ENCODE measurements at places on chromosomes 6 and 20.

- peak; percentile 7 for DNase-seq
Measured at GRCh38 chr6:133184798-133185372, 56.3 kb upstream of the EYA4 start.

GRCh38 chr6:53309059-53309900 is 39.5 kb downstream of the ELOVL5 start:
- DNase-seq = peak; percentile 96

DNA sequence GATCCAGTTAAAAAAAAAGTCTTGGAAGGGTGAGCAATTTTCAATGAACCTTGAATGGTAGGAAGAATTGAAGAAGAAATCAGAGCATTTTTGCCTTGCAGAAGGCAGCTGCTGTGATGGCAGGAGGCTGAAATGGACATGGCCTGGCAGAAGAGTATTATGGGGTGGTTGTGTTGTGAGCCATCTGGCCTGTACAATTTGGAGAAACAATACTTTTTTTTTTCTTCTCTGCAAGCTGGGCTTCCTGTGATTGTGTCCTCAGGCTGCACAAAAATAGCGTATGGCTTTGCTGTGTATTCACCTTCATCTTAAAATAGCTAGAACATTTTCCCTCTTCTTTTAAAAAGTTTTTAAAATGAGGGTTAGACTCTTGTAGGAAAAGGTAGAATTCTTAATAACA is 21.4 kb downstream of the SYCP2L start:
- DNase-seq = no peak

DNA sequence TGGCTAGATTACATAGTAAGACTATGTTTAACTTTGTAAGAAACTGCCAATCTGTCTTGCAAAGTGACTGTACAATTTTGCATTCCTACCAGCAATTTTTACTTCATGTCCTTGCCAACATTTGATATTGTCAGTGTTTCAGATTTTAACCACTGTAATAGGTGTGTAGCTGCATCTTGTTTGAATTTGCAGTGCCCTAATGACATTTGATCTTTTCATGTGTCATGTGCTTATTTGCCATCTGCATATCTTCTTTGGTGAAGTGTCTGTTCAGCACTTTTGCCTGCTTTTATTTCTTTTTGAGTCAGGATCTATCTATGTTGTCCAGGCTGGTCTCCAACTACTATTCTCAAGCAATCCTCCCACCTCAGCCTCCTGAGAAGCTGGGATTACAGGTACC is 2.4 kb upstream of the PRPH2 start:
- no peak for DNase-seq

DNA sequence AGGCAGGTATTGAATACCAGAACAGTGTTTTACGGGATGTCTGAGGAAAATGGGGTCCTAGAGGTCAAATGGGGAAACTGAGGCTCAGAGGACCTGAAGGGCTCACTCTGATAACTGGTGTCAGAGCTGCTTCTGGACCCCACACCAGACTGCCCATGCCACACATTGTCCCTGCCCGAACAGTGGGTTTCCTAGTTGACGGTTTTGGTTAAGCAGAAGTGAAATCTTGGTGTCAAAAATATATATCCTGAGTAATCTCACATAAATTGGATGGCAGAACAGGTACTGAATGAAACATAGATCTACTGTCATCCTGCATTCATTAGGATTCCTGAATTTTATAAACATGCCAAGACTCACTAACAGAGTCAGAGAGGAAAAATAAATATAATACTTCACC is 16.3 kb downstream of the NOX3 start:
- no peak for DNase-seq

GRCh38 chr6:161200610-161201370 is 73.1 kb downstream of the AGPAT4 start:
- DNase-seq = peak; percentile 25

- no peak for DNase-seq
Measured at GRCh38 chr6:157240059-157240959, 83.0 kb downstream of the TMEM242 start.

GRCh38 chr6:122657601-122658000 is 47.4 kb downstream of the PKIB start:
- no peak for DNase-seq

DNA sequence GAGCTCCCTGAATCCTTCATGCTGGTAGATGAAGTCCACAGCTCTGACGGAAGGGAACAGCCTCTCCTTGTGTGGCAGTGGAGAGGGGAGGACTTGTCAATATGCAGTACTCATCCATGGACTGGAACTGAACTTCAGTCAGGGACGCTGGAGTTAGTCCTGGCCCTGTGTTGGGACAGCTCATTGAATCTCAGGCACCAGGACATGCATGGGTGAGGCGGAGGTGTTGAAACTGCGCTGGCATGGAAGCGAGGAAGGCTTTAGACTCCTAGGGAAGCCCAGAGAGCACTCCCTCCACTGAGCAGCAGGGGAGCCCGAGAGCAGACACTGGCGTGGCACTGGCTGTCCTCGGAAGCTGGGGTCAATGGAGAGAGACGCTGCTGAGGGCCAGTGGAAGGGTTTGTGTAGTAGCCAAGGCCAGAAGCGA is 161.3 kb upstream of the GGTLC1 start:
- peak; percentile 4 for DNase-seq

- no peak for DNase-seq
Measured at GRCh38 chr6:101845621-101846020, 452.1 kb downstream of the GRIK2 start.

DNA sequence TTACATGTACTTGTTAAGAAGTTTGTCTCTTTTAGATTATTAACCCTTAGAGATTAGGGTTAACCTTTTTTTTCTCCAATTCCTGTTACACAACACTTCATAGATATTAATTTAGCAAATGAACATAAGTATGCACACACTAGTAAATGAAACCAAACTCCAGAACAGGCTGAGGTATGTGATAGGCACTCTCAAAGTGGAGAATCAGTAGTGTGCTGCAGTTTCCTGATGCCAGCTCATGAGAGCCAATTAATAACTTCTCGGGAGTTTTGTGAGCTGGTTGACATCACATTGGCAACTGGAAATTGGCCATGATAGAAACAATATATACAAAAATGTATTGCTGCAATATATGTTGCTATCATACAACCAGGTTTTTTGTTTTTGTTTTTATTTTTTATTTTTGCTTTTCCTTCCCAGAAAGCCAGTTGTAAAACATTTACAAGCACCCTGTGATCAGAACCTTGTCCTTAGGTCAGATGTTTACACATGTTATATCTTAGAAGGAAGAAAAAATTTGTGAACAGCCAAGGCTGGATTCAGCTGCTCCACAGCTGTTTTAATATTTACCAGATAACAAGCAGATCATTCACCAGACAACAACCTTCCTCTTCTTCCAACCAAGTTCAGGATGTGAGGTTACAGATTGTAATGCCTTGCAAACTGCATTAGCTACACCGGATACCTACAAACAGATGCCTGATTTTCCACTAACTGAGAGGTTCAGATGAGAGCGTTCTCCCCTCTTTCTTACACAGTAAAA is 42.4 kb upstream of the ECHDC1 start:
- no peak for DNase-seq

DNA sequence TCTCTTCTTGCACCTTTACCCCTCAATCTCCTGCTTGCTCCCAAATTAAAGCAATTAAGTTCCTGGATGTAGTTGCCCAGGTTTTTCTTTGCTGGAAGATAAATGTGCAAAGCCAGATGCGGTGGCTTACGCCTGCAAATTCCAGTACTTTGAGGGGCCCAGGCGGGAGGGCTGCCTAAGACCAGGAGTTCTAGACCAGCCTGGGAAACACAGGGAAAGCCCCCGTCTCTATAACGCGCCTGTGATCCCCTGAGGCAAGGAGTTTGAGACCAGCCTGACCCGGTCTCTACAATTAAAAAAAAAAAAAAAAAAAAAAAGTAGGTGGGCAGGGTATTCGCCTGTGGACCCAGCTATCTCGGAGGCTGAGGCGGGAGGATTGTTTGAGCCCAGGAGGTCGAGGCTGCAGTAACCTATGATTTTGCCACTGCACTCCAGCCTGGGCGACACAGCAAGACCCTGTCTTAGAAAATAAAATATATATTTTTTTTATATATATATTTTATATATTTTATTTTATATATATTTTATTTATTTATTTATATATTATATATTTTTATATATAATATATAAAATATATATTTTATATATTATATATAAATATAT is 461 bp upstream of the DCDC2 start:
- no peak for DNase-seq

- DNase-seq = no peak
Measured at GRCh38 chr20:23083553-23084220, 2.4 kb downstream of the CD93 start.

GRCh38 chr6:37589198-37589597 is 89.5 kb upstream of the CCDC167 start:
- no peak for DNase-seq

GRCh38 chr20:31781945-31782344 is 37.2 kb upstream of the MYLK2 start:
- no peak for DNase-seq

- no peak for DNase-seq
Measured at GRCh38 chr6:54252916-54253315, 55.3 kb upstream of the TINAG start.

DNA sequence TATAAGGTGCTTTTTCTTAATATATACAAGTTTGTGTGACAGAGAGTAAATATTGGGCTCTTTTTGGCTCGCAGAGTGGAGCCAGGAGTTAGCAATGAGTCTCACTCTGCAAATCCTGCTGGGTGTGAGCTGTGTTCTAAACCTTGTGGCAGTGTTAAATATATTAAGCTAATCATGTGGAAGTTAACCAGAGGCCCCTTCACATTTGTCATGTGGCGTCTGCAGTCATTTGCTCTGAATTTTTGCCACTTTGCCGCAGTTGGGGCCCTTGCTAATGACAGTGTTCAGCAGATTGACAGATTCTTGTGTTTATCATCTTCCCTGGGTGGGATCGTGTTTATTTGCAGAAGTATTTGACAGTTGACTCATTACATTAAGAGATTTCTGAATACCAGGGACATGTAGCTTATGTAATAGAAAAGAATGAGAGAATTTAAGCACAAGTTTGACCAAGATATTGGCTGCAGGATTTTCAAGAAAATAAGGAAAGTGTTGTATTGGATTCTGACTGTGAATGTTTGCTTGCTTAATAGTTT is 37.9 kb downstream of the SPATA2 start:
- DNase-seq = no peak

GRCh38 chr6:142118328-142118727 is 14.4 kb upstream of the GJE1 start:
- DNase-seq = no peak

DNA sequence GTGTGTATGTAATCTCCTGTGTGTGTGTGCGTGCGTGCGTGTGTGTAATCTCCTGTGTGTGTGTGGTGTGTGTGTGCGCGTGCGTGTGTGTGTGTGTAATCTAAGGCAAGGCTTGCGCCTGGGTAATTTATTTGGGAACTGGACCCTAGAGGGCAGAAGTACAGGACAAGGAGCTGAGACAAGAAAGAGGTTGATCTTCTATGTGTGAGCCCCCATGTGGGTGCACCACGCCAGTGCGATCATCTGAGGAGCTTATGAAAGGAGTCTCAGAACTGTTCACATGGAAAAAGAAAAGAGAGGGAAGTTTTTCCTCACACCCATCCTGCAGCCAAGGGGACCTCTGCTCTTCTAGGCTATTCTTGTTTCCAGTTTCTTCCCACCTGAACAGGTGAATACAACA is 220.1 kb upstream of the GGTLC1 start:
- no peak for DNase-seq

GRCh38 chr6:22253955-22254655 is 42.7 kb downstream of the PRL start:
- no peak for DNase-seq

DNA sequence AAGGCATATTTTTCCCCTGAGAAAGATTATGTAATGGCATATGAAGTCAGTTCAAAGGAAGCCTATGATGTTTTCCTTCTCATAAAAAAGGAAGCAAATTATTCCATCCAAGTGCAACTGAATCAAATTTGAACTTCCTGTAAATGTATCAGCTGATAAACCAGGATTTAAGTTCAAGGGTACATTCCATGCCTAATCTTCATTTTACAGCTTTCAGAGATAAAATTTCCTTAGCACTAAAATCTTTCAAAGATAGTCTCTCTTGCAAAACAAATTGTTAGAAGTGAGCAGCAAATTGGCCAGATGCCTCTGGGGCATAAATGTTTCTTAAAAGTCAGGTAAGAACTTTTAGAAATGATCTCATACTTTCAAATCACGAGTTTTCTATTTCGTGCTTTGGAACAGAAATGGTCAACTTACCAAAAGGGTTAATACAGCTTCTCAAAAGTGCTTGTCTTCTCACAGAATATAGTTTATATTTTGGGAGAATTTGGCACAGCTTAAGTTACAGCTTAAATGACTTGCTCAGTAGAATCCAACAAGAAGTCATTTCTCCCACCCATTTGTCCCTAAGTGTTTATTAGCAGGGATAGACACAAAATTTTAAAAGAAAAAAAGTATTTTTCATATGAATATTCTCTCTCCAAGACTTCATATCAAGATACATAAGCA is 2.7 kb upstream of the TCF21 start:
- DNase-seq = no peak

GRCh38 chr20:43938932-43939761 is 24.5 kb downstream of the TOX2 start:
- no peak for DNase-seq

DNA sequence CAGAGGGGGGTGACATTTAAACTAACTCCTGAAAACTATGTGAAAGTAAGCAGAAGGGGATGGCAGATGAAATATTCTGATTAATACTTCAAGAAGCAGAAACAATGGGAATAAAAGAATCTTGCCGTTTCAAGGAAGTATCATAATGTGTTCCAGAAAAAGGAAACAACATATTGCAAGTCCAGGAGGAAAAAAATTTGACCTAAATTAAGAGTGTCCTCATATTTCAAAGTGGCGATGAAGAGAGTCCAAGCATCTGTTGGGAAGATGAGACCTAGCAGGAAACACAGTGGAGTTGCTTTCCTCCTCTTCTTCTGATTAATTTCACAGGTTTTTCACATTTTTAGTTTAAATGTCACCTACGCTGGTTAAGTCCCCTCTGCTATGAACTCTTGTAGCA is 45.6 kb upstream of the TNFAIP3 start:
- no peak for DNase-seq

DNA sequence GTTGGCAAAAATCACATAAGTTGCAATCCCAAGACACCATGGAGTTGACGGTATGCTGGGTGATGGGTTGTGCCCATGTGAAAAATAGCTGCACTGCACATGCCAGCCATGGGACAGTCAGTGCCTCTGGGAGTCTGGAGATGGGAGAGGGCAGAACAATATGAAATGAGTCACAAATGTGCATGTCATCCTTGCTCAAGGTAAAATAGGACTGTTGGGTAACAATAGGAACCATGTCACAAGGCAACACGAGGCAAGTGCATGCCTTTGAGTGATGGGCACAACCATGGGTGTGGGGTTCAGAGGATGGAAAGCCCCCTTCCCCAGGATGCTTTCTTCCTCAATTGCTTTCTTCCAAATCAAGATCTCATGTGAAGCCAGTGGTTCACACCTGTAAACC is 70.5 kb upstream of the PIM1 start:
- no peak for DNase-seq

- no peak for DNase-seq
Measured at GRCh38 chr6:11279284-11279689, 46.8 kb upstream of the NEDD9 start.

DNA sequence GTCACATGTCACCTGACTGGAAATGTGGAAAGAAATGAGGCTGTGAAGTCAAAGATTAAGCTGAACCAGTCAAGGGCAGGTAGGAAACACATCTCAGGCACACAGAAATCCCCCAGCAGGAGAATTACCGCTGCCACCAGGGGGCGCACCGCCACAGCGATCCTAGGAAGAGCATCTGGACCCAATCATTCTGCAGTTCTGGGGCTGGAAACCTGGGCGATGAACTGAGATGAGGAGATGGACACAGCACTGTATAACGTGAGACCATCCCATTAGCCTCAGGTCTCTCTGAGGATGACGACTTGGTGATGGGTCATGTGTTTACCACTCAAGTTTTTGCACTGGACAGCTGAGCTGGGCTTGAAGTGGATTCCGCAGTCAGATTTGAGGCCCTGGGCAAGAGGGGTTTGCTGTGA is 6.5 kb upstream of the SLC24A3 start:
- peak; percentile 69 for DNase-seq

Measured in hematopoietic multipotent progenitor cell treated with erythropoietin and hydrocortisone succinate and interleukin-3 and kit ligand, for 8 days (in vitro differentiated cells).